ENCODE measurements at places on chromosomes 5 and 9.

DNA sequence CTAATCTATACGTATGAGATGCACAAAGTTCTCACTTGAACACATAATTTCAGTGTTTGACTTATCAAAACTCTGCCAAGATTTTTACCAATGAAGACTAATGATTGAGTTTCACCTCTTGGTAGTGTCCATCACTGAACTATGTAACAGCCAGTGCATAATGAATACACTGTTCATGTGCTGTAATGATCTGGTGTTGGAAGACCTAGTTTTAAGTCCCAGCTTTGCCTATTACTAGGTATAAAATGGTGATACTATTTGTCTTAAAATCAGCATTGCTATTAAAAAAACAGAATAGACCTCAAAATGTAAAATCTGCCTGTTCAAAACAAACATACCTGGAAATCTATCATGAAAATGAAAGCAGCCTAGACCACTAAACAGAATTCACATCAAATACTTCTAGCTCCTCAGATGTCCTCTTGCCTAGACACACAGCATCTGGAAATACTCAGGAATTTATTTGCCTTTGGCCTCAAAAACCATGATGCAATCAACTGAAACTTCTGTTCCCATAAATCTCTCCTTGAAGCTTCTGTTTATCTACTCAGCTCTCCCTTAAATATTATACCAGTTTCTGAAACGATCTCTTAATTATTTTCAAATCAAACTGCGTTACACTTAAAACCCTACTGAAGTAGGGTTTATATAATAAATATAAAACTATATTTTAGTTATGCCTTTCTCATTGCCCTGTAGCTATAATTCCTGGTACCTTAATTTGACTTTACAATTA is 38.1 kb downstream of the MRPS27 start:
- H3K4me3 ChIP-seq: no peak overlapping the region
- peaks cover 50% of the 10 kb centered on the region for H3K4me1 ChIP-seq
- DNase-seq: no peak
- H3K36me3 ChIP-seq: peaks cover 16% of the 10 kb centered on the region

GRCh38 chr9:4741365-4742089 is 525 bp upstream of the AK3 start:
- H3K27ac ChIP-seq: peak overlapping the region; percentile 87
- H3K36me3 ChIP-seq: no peaks in the 10 kb centered on the region
- peaks cover 28% of the 10 kb centered on the region for H3K4me1 ChIP-seq
- DNase-seq: peak; percentile 47
- peak overlapping the region; percentile 80 for H3K4me3 ChIP-seq
- no peaks in the 10 kb centered on the region for H3K27me3 ChIP-seq

DNA sequence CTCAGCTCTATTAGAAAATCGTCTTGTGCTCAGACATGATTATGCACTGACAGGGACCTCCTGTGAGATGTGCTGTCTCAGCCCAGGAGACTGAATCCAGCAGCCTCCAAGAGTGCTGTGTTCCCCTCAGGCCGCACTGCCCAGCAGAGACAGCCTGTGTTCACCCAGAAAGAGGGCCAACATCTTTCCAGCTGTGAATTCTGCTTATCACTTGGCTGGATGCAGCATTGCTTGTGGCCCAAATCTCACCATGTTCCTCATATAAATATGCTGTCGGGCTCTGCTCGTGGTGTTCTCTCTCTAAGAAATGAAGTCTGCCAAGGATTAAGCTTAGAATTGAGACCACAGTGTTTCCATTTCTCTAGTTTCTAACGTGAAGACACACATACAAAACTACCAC is 983.0 kb upstream of the WWC1 start:
- no peak overlapping the region for H3K27ac ChIP-seq
- no peak for DNase-seq
- no peaks in the 10 kb centered on the region for H3K4me1 ChIP-seq
- peaks cover 24% of the 10 kb centered on the region for H3K27me3 ChIP-seq

DNA sequence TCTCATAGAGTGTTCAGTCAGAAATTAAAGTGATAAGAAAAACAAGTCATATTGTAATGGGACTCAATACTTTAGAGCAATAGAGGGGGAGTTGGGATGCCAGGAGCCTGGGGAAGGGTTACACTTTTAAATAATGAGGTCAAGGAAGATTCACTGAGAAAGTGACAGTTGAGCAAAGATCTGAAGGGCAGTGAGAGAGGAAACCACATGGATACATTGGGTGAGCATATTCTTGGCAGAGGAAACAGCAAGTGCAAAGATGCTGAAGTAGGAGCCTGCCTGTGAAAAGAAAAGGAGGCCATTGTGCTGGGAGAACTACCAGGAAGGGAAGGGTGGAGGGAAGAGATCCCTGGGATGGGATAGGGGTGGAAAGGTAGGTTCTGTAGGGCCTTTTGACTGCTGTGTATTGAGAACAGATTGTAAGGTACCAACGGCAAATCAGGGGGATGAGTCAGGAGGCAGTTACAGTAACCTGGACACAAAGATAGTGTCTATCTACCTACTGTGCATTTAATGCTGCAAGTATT is 79.4 kb downstream of the PAM start:
- H3K27ac ChIP-seq: no peak overlapping the region
- no peaks in the 10 kb centered on the region for H3K4me1 ChIP-seq
- no peaks in the 10 kb centered on the region for H3K27me3 ChIP-seq

- DNase-seq: no peak
- peaks cover 50% of the 10 kb centered on the region for H3K4me1 ChIP-seq
- H3K36me3 ChIP-seq: no peaks in the 10 kb centered on the region
- no peak overlapping the region for H3K4me3 ChIP-seq
- no peaks in the 10 kb centered on the region for H3K27me3 ChIP-seq
- peak overlapping the region; percentile 66 for H3K27ac ChIP-seq
Observed at GRCh38 chr5:146697211-146697610, 181.2 kb upstream of the GPR151 start.

- no peak overlapping the region for H3K4me3 ChIP-seq
- peaks cover 16% of the 10 kb centered on the region for H3K4me1 ChIP-seq
- H3K36me3 ChIP-seq: no peaks in the 10 kb centered on the region
- H3K27me3 ChIP-seq: peaks cover 13% of the 10 kb centered on the region
Observed at GRCh38 chr5:143434261-143435209, 31.0 kb upstream of the NR3C1 start.

DNA sequence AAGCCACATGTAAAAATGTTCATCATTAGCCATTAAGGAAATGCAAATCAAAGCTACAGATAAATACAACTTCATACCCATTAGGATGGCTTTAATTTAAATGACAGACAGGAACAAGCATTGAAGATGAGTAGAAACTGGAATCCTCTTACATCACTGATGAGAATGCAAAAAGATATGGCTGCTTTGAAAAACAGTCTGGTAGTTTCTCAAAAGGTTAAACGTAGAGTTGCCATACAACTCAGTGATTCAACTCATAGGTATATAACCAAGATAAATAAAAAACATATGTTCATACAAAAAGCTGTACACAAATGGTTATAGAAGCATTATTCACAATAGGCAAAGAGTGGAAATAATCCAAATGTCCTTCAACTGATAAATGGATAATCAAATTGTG is 228.8 kb upstream of the ZNF462 start:
- no peaks in the 10 kb centered on the region for H3K27me3 ChIP-seq
- no peak for DNase-seq
- no peaks in the 10 kb centered on the region for H3K36me3 ChIP-seq
- no peak overlapping the region for H3K27ac ChIP-seq
- no peak overlapping the region for H3K4me3 ChIP-seq

DNA sequence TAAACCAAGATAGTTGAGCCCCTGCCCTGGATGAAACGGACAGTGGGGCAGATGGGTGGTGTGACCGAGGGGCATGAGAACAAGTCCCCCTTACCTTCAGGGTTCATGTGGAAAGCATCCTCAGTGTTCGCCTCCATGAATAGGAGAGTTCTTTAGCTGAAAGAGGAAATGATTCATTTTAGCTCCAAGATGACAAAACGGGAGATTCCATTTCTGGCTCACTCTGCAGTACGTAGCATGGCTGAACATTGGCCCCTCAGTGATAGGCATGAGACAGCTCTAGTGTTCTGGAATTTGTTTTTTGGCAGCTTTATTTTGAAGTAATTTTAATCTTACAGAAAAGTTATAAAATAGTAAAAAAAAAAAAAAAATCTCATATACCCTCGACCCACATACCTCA is 70.2 kb upstream of the AGXT2 start:
- no peak overlapping the region for H3K4me3 ChIP-seq
- no peak for DNase-seq
- no peak overlapping the region for H3K27ac ChIP-seq
- H3K4me1 ChIP-seq: peaks cover 4% of the 10 kb centered on the region
- no peaks in the 10 kb centered on the region for H3K27me3 ChIP-seq

DNA sequence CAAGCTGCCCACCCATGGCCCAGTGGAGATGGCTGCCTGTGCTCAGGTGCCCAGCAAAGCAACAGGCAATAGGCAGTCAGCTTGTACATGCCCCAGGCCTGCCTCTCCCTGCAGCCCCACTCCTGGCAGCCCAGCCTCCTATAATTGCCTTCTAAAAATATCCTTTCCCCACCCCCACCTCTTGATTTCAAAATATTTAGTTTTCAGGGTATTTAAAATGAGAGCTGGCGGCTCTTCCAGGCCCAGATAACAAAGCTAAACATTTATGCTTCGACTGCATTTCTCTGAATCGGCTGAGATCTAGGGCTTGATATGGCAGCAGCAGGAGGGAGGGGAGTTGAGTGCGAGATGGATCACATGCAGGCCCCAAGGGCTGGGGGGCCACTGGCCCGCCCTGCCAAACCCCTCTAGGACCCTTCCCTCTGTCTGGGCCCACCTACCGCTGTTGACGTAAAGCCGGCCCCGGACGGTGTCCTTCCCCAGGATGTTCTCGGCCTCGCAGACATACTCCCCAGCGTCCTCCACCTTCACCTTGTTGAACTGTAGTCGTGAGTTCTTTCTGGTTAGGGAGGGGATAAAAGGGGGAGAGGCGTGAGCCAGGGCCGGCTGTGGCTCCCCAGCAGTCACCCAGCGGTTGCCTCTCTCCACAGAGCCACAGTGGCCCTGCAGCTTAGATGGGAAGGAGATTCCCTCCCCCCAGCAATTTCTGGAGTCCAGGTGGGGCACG is 85.0 kb downstream of the PSD2 start:
- peaks cover 15% of the 10 kb centered on the region for H3K27me3 ChIP-seq
- peak overlapping the region; percentile 45 for H3K27ac ChIP-seq
- peak overlapping the region; percentile 24 for H3K4me3 ChIP-seq
- DNase-seq: no peak

DNA sequence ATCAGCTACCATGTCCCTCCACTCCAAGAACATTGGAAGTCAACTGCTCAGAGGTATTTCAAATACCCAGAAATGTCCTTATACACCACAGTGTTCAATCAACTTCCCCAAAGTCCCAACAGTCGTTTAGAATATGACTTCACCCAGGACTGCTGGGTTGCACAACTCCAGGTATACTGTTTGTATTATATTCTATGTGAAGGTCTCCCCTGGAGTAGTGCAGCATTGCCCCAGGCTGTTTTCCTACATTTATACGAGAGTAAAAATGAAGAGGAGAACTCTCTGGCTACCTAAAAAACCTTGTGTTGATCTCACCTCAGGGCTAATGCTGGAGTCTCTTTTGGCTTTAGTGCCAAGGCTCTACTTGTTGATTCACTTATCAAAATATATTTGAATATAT is 183.6 kb upstream of the MAP3K1 start:
- H3K36me3 ChIP-seq: peaks cover 26% of the 10 kb centered on the region
- no peak for DNase-seq
- no peaks in the 10 kb centered on the region for H3K27me3 ChIP-seq

DNA sequence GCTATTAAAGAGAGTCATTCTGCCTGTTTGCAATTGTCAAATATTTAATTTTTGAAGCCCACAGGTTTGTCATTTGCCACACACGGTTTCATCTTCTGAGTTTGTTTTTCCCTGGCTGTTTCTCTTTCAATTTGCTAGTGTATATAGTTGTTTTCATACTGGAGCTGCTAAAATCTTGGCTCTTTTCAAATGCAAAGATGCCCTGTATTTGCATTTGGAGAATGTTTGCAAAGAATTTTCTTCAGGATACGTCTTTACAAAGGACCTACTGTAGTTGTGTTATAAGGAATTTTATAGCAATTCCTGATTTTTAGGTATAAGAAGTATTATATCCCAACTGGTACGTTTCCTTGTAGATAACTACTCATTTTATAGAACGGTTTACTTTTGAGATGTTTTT is 48.0 kb downstream of the IZUMO3 start:
- H3K27ac ChIP-seq: no peak overlapping the region
- H3K4me3 ChIP-seq: no peak overlapping the region
- H3K27me3 ChIP-seq: peaks cover 1% of the 10 kb centered on the region
- peaks cover 31% of the 10 kb centered on the region for H3K4me1 ChIP-seq
- no peaks in the 10 kb centered on the region for H3K36me3 ChIP-seq

DNA sequence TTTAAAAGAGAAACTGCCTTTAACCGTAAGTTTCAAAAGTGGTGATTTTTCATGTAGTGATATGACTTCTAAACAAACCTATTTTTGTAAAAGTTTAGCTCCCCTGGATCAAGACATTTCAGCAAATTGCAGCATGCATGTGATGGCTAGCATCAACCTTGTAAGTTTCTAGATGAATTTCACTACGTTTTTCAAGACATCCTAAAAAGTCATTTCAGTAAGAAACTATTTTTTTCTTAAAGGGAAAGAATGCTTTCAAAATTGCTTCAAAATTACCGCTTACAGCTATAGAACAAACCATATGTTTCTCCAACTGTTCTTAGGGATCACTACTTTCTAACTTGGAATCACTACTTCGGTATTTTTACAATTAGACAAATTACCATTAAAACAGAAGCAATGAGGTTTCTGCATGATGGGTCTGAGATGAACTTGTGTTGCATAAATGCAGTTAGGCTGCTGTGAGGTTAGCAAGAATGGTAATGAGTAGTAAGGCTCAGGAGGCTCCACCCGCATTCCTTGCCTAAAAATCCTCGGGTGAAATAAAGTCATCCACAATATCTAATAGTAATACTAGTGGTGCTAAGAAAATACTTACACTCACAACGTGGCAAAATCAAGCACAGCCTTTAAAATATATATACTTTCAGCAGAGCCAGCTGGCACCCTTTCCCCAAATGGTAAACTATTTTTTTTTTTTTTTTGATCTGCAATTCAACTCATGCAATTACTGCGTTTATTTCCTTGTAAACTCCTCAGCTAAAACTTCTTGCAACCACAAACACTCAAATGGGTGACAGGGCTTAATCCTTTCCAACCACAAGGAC is 53.8 kb downstream of the CDC14B start:
- peaks cover 16% of the 10 kb centered on the region for H3K4me1 ChIP-seq
- peaks cover 1% of the 10 kb centered on the region for H3K36me3 ChIP-seq
- no peaks in the 10 kb centered on the region for H3K27me3 ChIP-seq
- peak overlapping the region; percentile 72 for H3K4me3 ChIP-seq
- DNase-seq: no peak

DNA sequence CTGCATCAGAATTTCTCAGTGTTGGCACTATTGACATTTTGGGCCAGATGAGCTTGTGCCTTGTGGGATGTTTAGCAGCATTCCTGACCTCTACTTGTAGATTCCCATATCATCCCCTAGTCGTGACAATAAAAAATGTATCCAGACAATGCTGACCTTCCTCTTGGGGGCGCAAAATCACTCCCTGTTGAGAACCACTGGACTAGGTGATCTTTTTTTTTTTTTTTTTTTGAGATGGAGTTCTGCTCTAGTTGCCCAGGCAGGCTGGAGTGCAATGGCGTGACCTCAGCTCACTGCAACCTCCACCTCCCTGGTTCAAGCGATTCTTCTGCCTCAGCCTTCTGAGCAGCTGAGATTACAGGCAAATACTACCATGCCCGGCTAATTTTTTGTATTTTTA is 22.6 kb downstream of the STXBP1 start:
- H3K36me3 ChIP-seq: peaks cover 10% of the 10 kb centered on the region
- H3K27ac ChIP-seq: no peak overlapping the region
- H3K4me3 ChIP-seq: no peak overlapping the region
- H3K27me3 ChIP-seq: no peaks in the 10 kb centered on the region
- DNase-seq: no peak

Measured in mesothelial cell of epicardium (in vitro differentiated cells).